NCI-H1092 treated with DMSO at 0.1 percent for 48 hours (cell line): ENCODE measurements at places on chromosomes 1 and 21.
A peak's percentile ranks its signal among the peaks of the same experiment; 100 is the strongest.

- no peak for DNase-seq
These were observed 10.3 kb downstream of the DONSON start for GRCh38 chr21:33578214-33578613.

DNA sequence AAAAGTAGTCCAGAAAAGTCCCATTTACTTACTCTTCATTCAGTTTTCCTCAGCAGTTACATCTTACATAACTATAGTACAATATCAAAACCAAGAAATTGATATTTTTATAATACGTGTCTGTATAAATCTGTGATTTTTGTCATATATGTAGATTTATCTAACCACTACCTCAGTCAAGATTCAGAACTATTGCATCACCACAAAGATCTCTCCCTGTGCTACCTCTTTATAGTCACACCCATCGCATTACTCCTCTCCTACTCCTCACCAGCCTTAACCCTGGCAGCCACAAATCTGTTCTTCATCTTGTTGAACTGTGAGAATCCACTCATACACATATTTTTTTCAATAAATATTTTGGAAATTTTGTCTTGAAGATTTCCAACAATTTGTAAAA is 72.5 kb downstream of the RALGPS2 start:
- no peak for DNase-seq

DNA sequence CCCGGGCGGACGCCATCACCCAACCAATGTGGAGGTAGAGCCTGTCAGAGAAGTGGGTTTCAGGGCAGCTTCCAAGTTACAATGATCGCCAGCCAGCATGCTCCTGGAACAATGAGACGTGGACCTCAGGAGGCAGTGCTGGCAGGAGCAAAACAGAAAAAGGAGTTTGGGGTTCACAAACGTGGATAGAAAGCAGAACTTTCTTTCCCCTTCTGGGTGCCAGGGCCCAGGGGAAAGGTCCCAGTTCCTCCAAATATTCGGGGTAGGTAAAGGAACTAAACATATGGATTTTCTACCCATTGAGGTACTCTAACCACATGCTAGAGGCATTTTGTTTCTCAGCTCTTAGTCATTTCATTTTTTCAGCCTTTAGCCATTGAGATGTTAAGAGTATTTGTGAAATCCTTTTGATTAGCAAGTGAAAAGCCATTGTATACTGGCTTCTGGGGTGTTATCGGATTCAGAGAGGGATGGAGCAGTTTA is 488.4 kb upstream of the ADGRL2 start:
- DNase-seq = no peak

DNA sequence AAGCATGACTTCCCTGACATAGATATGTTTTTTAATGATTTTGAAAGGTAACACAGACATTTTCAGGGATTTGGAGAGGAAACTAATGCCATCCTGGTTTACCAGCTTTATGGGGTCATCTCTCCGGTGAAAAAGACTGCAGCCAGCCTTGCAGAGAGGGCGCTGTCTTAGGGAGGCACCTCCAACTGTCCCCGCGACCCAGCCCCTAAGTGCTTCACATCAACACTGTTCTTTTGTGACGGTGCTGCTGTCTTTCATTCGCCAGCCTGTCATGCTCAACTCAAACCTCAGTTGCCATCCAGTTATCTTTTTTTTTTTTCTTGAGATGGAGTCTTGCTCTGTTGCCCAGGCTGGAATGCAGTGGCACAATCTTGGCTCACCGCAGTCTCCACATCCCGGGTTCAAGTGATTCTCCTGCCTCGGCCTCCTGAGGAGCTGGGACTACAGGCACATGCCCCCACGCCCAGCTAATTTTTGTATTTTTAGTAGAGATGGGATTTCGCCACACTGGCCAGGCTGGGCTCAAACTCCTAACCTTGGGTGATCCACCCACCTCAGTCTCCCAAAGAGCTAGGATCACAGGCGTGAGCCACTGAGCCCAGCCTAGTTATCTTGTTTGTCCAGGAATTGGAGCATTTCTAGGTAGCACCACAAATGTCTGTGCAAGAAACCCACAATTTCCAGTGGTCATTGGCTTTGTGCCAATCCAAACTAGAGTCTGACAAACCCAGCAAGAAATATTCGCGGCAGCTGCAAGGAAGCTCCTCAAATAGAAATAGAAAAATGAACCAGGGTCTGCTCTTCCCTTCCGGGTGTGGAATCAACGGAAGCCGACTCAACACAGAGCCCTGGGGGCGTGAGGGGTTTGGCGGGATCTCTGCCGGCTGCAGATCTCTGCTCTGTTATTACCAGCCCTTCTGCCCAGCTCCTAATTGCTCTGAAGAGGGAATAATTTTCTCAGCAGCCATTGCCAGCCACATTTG is 24.2 kb downstream of the PDE9A start:
- DNase-seq = peak; percentile 59

- no peak for DNase-seq
These were observed 75.8 kb downstream of the CTH start for GRCh38 chr1:70486676-70487458.

DNA sequence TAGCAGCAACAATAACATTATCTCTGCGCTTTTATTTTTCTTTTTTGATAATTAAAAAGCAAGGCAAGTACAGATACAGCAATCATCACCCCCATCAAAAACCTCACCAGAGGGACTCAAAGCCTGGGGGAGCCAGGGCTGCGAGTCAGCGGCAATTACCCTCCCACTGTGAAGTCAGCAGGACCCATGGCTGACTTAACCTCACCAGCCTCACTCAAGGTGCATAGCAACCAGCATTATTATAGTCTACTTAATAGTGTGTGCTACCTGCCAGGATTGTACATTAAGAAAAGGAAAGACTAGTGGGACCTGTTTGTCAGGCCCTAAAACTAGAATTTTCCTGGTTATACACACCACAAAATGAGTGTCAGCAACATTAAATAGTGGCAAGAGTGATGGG is 28.9 kb upstream of the SERBP1 start:
- DNase-seq = no peak

DNA sequence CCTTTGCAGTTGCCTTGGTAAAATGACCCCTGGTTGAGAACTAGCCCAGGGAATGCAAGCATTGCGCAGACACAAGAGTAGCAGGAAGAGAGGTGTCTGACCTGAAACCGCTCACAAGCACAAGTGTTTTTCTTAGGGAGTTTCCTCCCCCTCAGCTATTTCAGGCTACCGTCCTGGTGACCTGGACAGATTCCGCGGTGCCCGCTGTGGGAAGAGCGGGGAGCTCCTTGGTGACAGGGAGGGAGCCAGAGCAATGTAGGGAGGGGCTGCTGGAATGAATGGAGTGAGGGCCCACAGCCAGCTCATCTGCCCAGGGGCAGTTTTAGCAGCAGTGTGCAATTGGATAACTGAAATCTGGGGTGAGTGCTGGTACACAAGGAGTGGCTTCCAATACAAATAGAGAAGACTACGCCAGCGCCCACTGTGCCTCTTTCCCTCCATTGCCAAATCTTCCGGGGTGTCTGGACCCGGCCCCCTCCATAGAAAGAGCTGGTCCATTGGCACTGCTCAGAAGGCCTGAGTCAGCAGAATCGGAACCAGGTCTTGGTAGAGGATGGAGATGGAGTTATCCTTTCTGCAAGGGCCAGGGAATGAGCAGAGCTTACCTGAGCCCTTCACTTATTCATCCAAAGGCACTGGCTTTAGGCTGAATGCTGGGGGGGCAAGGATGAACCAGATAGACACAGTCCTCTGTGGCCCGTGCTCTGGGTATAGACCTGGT is 82.8 kb downstream of the TRABD2B start:
- DNase-seq = no peak

- no peak for DNase-seq
These were observed at the start of gene SLC16A4 for GRCh38 chr1:110390692-110391245. TSS of gene SLC16A4 (minus strand) at chr1:110391026. CDS start at chr1:110389323, 1,703 bp downstream.

- DNase-seq = no peak
These were observed 69.2 kb upstream of the RGS2 start for GRCh38 chr1:192739476-192740184.

DNA sequence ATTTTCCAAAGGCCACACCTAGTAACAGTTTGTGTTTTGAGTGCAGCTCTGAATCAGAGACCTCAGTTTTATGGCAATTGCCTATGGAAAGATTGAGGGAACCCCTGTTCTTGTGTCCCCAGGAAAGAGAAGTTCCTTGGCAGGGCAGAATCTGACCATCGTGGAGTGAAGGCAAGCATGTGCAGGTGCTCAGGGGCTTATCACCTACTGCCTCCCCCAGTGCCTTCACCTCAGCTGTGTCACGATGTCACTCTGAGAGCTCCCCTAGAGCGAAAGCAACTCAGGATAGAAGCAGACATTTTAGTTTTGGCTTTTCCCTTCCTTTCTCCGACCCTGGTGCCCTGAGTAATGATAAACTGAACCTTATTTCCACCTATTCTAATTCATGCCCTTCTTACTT is 1.8 kb upstream of the SPRR1A start:
- no peak for DNase-seq

GRCh38 chr1:203325418-203326091 is 20.2 kb downstream of the BTG2 start:
- DNase-seq = peak; percentile 100

DNA sequence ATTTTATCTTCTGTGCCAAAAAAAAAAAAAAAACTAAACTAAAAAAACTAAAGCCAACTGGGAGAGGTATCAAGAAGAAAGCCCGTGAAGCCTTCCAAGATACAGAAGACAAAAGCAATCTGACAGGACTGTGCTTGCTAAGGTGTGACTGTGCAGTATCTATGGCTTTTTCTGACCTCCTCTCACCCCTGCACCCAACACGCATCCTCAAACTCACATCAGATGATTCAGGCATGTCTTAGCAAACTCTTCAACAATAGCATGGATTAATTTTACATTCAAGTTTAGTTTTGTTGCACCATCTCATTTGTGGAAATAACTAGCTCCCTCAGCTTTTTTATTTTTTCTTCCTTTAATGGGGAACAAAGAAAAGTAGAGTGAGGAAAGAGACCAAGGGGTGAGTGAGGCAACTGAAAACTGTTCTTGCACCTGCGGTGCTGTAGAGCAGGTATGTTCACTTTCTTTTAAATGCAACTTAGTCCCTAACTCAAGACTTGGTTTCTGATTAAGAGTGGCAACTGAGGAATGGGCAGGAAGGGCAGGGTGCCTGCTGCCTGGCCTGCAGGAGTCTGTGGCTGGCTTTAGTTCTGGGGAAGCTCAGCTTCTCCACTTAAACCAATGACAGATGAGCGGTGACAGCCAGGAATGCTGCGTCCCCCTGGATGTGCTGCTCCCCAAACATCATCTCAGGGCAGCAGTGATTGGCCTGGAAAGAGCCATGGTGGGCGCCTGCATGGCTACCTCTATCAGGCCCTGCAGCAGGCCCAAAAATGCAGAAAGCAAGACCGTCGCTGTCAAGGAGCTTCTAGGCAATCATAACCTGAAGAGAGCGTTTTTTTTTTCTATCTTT is 71.3 kb upstream of the LRRC8B start:
- no peak for DNase-seq

GRCh38 chr1:212412374-212412773 is 2.3 kb downstream of the PACC1 start:
- DNase-seq = no peak

GRCh38 chr1:232378266-232379062 is 251.5 kb downstream of the SIPA1L2 start:
- peak; percentile 78 for DNase-seq

- DNase-seq = no peak
These were observed 1411.7 kb upstream of the B3GALT2 start for GRCh38 chr1:194598098-194598497.

DNA sequence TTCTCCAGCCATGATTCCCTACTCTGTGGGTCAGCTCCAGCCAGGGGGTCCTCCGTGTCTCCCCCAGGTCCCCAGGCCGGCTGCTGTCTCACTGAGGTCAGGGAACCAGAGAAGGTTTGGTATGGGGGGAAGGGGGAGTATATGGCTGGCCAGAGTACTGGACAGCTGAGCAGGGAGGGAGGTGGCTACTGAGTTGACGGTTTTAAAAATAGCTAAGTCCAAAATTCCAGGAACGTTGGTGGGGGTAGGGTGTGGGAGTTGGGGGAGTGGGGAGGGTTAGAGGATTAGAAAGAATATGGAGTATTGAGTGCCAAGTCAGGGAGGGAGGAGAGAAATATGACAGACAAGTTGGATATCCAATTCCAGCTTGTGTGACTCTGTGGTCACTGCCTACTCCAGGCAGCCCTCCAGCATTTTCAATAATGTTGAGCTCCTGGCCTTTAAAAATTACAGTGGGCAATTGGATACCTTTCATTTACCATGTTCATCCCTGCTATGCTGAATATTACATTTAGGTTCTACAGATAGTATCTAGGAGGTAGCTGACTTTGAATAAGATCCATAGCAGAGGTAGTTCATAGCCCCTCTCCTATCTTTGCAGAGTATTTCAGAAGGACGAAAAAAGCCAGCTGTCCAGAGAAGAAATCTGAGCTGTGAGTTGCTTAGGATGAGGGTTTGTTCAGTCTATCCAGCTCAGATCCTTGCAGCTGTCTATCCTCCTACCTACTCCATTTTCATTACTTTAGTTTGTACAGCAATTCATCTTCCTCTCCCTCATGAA is at the start of gene HJV:
Gene HJV (minus strand): TSS at position 114 of the 781 bp plus-strand sequence. CDS start 1,504 bp downstream, outside the sequence.
- DNase-seq = no peak
